Activated CD8-positive, alpha-beta memory T cell treated with anti-CD3 and anti-CD28 coated beads for 1 hour (primary cell): ENCODE measurements at places on chromosomes 1 and 21.

DNA sequence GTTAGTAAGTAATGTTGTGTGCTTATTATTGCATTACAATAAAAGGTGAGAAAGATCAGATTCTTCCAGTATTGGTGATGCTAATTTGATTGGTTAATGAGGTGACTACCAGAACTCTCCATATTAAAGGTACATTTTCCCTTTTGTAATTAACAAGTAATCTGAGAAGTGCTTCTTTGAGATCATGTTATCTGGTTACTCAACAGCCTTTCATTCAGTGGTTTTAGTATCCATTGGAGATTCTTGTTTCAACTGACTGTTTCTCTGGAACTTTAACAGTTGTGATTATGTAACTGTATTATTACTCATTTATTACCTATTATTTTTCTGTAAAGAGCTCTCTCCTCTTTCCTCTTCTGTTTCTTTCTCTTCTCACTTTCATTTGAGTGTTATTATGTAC lies 86.7 kb downstream of the PEX14 start:
- DNase-seq: no peak

DNA sequence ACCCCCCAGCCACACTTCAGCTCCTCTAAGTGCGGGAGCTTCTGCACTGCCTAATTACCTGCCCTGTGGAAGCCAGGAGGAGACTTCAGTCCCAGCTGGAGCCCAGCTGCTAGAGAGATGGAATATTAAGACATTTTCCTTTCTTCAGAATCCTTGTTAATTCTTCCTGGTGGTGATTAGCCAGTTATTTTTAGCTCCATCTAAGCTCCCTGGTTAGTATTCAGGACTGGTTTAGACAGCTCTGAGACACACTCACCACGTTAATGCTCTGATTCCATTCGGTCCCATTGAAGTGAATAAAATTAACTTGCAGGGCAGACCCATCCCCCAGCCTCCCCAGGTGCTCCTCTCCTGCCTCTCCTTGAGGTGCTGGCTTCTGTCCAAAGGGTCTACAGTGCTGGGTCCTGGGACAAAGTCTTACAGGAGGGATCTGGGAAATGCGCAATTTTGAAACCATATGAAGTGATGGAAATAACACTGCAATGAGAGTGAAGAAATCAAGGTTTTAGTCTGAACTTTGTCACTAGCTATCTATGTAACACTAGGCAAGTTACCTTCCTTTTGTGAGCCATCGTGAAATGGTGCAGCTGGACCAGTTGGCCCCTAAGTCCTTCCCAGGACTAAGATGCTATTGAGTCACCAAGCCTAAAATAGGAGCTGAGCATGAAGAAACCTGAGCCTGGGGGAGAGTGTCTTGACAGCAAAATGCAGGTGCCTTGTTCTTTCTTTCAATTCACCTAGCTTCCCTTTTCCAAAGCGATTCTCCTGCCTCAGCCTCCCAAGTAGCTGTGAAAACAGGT lies 117.4 kb upstream of the ATP1A1 start:
- DNase-seq: no peak

- no peak for DNase-seq
Observed at GRCh38 chr1:10415211-10415930, 14.9 kb upstream of the CENPS start.

DNA sequence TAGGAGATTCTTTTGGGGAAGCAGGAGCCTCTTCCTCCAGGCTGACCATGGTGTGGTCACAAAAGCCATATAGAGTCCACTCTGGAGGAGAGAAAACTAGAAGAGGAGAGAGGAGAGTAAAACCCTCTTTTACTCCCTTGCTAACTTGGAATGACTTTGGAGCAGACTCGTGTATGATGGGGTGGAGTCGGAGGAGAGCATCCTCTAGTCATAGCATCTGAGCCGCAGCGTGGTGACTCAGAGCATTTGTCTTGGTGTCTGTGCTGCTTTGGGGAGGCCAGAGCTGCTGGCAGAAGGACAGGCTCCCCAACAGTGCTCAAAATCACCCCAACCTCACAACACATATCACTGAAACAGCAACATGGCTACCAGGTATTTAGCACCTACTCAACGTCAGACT lies 11.1 kb downstream of the HTR6 start:
- no peak for DNase-seq

GRCh38 chr21:44878053-44878982 lies 4.8 kb upstream of the PTTG1IP start:
- no peak for DNase-seq

GRCh38 chr1:228955691-228956090 lies 220.4 kb downstream of the RHOU start:
- DNase-seq: no peak

GRCh38 chr1:59350521-59350920 lies 53.6 kb downstream of the FGGY start:
- no peak for DNase-seq

GRCh38 chr1:6183520-6183989 lies 3.4 kb upstream of the CHD5 start:
- DNase-seq: no peak

DNA sequence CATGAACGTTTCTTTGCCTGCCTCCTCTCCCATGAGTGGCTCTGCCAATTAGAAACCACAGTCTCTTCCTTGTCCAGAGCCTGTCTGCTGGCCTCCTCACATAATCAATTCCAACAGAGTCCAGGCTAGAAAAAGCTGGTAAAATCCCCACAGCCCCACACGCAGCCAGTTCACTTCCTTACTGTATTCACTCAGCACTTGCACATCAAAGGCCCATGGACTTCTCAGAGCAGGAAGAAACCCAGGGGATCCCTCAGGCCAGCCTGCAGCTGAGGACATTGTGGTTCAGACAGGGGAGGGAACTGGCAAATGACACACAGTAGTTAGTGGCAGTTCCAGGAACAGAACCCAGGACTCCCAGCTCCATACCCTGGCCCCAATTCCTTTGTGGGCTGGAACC lies 171.6 kb upstream of the EDN2 start:
- no peak for DNase-seq

DNA sequence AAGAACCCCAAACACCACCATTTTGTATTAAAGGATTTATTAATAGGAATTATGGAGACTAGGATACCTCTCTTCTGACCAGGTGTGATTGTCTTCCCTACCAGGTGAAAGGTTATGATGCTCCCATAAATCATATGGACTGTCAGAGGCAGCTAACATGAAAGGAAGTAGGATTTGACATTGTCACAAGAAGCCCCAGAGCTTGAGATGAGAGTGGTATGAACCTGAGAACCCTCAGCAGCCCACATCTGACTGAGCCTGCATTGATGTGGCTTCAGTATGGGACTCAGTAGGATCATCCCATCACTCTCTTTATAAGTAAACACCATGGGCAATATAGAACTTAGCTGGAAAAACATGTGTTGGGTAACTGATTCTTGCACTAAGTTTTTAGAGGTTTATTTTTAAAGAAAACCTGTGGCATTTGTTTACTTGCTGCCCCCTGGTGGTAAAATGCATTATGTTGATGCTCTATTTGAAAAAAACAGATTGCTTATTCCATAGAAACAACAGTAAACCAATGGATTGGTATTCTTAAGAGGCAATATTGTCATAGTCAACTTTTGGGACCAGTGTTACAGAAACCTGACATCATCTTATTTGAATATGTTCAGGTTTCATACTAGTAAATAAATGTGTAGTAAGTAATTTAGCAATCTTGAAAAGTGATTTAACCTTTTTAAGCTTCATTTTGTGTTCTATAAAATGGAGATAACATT lies 16.6 kb upstream of the CACYBP start:
- no peak for DNase-seq

GRCh38 chr1:932776-933602 lies 9.3 kb downstream of the SAMD11 start:
- DNase-seq: no peak

DNA sequence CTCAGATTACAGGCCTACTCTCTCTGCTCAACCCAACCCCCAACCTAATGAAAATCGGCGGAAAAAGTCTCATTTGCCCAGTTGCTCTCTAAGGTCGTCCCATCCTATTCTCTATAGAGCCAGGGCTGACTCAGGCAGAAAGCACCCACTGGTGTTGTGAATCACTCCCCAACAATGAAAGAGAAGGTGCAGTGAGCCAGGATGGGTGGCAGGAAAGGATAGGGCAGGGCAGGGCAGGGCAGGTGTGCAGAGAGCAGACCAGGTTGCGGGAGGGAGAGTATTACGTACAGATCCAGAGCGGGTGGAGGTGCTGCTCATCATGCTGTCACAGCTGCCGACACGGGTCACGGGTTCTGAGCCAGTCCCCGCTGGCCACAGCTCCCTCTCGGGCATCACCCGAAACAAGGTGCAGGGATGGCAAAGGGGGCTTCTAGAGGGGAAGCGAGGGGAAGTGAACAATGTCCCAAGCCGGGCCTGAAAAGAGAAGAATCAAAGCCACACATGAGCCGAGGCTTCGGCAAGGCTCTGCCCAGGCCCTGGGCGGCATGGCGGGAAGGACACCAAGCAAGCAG lies 5.3 kb downstream of the C1orf116 start:
- DNase-seq: no peak

- DNase-seq: no peak
Observed at GRCh38 chr1:245751726-245752470, 597.1 kb downstream of the KIF26B start.

DNA sequence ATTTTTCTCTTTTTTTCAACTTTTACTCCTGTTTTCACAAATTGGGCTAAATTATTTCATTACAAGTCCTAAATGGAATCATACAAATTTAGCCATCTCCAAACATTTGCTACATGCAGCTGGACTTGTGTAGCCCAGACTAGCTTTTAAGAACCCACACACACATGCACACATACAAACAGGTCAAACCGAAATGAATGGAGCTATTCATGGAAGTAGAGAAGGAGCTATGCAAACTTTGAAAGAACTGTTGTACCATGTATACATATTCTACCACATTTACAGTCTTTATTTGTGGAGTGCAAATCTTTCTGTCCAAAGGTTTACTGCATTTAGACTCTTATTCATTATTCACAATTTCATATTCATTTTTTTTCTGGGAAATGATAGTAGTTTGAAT lies 189.1 kb upstream of the RNPC3 start:
- no peak for DNase-seq

GRCh38 chr1:56376188-56376984 lies 203.0 kb downstream of the PLPP3 start:
- no peak for DNase-seq

GRCh38 chr1:89611721-89612120 lies 21.2 kb upstream of the LRRC8C start:
- DNase-seq: no peak

DNA sequence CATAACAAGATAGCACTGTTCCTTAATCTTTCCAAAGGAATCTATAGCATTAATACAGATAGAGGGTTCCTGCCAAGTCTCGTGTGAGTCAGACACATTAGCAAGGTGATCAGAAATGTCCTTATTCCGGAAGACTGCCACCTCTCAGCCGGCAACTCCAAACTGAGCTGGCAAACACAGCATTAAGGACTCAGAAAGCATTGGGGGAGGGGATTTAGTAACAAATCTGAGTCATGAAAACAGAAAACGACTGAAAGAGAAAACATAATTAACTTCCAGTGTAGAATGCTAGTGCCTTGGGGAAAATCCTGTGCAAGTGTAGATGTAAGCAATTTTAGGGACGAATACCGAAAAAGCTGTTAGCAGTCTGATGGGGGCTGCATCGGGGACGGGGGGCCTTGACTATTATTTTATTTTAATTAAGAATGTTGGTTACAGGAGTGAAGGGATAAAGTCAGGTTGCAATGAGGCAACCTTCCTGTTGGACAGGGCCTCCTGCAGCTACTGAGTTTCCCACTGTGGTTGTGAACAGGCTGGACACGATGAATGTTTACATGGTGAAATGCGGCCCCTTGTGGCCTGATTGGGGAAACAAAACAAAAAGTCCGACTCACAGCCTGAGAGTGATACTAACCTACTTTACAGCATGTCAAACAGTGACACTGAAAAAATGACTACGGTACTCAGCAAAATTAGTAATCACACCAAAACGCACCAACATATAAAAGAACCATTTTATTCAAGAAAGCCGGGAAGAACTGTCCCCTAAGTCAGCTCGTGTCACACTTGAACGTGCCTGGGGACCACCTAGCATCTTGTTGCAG lies 20.7 kb downstream of the MIS18A start:
- DNase-seq: no peak

DNA sequence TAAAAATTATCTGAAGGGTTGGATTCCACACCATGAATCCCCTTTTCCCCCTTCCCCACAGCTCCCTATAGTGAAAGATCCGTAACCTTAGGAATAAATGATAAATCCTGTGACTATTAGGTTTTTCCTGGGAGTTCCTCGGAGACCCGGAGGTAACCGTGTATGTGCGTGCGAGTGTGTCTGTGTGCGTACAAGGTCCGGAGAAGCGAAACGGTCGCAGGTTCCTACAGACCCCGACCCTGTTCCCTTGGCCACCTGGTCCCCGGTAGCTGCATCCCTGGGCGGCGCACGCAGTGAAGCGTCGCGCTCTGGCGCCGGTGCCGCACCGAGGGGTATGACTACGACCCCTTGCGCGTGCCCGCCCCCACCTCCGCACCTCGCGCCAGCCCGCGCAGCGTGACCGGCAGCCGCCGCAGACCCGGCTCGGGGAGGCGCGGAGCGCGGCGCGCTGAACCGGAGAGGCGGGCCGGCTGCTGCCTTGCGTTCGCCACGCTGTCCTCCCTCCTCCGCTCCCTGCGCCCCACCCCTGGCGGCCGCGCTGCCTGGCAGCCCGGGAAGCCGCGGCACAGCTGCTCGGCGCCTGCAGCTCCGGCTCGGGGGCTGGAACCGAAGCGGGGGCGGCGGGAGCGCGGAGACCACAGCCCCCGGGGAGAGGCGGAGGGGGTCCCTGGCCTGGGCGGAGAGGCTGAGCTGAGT lies at the start of gene AK5:
Gene AK5 (plus strand): TSS at position 529 of the 696 bp plus-strand sequence. CDS start 295 bp downstream, outside the sequence.
- DNase-seq: no peak

DNA sequence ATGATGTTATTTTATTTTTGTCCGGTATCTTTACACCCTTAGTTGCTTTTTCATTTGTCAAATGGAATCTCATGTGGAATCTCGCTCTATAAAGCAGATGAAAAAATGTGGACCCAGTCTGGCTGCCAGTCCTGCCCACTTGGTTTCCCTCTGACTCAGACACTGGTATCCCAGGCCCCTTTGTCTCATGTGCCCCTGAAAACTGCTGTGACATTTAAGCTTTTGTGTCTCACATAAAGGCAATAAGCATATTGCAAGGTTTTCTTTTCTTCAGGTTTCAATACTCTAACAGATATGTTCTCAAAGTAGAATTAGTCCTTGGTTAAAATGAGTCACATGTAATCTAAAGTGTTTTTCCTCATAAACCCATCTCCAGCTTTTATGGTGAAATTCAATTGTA lies 183.3 kb downstream of the ST6GALNAC3 start:
- no peak for DNase-seq

GRCh38 chr1:27098431-27099134 lies 56.3 kb downstream of the SLC9A1 start:
- no peak for DNase-seq

GRCh38 chr1:12028957-12029511 lies 9.7 kb downstream of the MIIP start:
- DNase-seq: no peak
